ENCODE measurements at places on chromosomes 6 and 20. TPM values are rescaled to one million over a fixed set of nuclear protein-coding genes. Genes with fewer than 3 reads are reported as not detected.

GRCh38 chr20:20331817-20332216 is 36.1 kb upstream of the INSM1 start:
- DNase-seq = no peak

GRCh38 chr20:10672624-10673127 is 1.1 kb downstream of the JAG1 start:
- DNase-seq = peak; percentile 75

- no peak for DNase-seq
These were observed 940.5 kb upstream of the MANEA start for GRCh38 chr6:94636780-94637385.

DNA sequence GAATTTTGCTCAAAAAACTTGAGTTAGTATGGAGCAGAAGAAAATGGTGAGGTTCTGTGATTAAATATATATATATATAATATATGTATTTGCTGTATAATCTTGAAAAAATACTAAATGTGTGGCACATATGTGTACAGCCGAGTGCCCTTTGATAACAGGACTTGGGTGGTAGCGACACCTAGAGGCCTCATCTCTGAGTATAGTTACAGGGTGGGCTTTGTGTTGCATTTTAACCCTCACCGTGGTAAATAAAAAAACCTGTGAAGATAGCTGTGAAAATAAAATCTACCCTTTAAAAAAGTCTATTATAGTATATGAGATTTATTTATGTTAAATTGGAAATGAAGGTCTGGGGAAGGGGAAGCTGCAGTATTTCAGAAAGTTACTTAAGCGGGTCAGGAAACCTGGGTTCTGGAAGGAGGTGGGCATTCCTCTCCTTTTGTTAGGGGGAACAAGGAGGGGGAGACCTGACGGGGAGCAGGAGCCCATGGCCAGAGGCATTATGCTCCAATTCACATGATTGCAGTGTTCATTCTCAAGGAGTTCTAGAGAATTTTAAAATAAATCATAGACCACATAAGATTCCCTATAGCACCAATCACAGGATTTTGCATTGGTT is 82.7 kb downstream of the SH3BGRL2 start:
- DNase-seq = peak; percentile 70

DNA sequence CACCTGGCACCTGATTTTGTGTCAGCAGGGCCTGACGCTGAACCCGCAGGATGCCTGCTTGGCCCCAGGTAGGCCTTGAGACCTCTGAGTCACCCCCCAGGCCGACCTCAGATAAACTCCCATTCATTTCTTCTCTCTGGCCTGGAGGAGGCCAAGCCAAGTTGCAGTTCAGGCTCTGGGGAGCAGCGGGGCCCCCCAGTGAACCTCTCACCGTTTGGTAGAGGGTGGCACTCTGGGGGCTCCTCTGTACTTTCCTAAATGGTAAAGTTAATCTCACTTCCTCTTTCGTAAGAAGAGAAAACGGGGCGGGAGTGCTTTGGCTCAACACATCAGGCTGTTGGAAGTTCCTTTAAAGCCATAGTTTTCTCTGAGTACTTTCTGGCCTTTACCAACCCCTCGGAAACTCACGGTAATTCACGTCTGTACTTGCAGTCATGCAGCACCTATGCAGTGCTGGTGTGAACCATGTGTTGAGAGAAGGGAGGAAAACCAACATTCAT is 2.8 kb downstream of the SIRPA start:
- no peak for DNase-seq

DNA sequence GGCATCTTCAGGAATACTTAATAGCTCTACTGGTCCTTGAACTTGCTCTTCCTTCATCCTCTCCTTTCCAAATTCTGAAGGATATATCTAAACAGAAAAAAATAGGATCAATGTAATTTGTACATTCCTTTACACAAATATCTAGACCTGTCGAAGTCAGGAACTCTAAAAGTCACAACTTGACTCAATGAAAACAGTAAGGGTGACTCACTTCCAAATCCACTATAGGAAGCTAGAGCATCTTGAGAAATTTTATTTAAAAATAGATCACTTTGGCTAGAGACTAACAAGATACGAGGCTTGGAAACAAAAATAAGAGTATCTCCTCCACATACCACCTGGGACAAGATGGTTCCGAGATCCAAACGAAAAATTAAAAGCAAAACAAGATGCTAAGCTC is 12.2 kb downstream of the ESF1 start:
- no peak for DNase-seq

DNA sequence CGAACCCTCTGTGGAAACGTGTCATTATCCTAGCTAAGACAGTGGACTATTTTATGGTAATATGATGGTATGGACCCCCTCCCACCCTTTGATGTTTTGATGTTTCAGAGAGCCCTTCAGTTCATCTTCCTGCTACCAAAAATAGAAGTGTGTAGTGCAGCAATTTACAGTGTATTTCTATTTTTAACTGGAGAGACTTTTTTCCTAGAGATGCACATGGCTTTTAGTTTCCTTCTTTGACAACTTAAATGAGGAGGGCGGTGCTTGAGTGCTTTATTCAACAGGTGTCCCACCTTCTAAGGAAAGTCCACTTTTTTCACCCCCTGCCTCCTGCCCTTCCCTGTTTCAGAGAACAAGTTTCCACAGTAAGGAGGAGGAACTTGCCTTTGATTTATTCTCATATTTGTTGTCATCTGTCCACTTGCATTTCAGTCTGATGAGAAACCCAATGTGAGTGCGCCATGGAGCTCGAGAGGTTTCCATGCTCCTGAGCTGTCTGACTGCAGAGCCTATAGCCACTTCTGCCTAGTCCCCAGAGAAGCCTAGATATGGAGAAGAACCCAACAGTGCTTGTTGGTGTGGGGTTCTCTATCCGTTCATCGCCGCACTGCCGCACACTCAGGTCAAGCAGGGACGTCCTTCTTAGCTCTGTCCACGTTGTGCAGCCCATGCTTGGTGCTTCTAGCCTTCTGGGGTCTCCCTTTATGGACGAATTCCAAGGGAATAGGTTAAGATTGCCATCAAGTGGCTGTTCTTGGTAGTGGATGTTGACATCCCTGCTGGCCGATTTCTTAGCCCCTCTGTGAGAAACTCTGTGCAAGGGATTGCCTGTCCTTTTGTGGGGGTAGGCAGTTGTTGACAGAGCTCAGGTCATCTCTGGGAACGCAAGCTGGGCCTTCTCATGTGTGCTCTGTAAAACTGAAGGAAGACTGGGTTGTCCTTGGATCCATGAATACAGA is 144.2 kb downstream of the JARID2 start:
- no peak for DNase-seq

- no peak for DNase-seq
These were observed 182.5 kb upstream of the PDE10A start for GRCh38 chr6:165845493-165845892.

GRCh38 chr6:37988696-37989095 is 169.2 kb downstream of the ZFAND3 start:
- DNase-seq = no peak

DNA sequence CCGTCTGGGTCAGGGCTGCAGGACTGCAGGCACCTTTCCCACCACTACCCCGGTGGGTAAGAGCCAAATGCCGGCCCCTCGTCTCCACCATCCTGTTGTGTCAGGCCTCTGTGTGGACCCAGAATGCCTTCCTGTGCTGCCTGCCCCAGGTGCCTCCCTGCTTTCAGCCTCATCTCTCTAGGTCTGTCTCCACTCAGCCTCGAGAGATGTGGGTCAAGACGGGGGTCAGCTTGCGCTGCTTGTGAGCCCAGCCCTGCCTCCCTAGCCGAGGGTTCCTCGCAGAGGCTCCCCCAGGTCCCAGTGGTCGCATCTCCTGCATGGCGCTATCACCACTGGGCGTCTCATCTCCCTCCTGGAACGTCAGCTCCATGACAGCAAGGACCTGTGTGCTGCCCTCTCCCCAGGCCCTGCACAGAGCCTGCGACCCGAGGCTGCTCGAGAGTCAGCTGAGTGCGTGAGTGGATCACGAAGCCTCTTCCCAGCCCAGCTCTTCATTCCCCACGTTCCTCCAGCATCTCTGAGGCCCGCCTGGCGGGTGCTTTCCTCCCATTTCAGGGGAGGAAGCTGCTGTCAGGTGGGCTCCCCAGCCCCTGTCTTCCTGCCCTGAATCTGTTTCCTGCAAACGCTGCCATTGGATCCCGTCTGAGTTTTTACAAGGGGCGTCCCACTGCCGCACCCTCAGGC is 38.7 kb upstream of the ZBP1 start:
- DNase-seq = peak; percentile 2

DNA sequence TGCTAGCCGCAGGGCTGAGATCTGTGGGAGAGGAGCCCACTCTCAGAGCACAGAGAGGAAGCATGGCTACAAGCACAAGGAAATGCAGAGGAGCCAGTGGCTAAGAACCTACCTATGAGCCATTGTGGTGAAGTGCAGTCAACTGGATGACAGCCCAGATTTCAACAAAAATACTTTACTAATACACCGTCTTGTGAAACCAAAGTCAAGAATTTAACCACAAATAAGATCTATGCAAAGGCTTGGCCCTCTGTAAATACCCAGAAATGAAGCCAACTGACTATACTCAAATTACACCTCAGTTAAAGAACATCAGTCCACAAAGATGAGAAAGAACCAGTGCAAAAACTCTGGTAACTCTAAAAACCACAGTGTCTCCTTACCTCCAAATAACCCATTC is 40.1 kb upstream of the PTCHD4 start:
- DNase-seq = no peak

GRCh38 chr6:134880487-134881190 is 69.3 kb downstream of the ALDH8A1 start:
- no peak for DNase-seq

DNA sequence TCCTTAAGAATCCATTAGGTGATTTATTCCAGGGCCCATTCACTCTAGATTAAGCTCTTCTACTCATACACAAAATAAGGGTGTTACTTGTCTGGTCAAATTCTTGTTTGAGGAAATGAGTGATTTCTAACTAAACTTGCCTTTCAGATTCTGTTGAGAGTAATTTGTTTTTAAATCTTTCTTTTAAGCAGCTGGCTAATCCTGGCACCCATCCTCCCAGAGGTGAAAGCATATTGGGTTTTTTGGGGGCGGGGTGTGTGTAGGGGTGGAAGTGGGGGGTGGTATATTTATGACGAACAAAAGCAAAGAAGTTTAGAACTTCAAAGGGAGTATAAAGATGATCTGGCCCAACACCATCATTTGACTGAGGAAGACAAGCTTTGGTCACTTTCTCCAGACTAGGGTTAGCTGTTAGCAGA is 94.7 kb downstream of the RTN4IP1 start:
- peak; percentile 72 for DNase-seq

GRCh38 chr6:133892813-133893691 is 4.1 kb downstream of the TCF21 start:
- no peak for DNase-seq

GRCh38 chr20:50095476-50096078 is 17.4 kb downstream of the UBE2V1 start:
- no peak for DNase-seq

DNA sequence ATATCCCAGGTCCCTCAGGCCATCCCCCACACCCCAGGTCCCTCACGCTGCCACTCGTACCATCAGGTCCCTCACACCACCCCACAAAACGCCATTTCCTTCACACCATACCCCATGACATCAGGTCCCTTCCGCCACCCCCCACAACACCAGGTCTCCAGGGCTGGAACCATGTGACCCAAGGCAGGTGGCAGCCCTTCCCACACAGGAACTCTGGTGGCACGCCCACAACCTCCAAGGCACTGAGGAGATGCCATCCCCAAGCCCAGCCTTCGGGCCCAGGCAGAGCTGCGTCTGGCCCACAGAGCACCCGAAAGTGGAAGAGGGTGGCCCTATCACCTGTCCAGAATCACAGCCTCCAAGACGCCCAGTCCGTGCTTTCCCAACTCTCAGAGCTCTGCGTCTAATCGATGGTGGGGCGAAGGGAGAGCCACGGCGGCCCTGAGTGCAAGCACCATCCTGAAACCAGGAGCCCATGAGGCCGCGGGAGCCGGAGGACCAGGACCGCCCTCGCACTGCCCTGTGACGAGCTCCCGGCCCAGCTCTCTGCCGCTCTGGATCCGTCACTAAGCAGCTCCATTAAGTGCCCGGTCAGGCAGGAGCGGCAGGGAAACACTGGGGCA is 12.7 kb downstream of the TAF4 start:
- no peak for DNase-seq

- peak; percentile 7 for DNase-seq
These were observed 50.1 kb downstream of the NFATC2 start for GRCh38 chr20:51492167-51493092.

- DNase-seq = peak; percentile 25
These were observed 10.5 kb downstream of the STMN3 start for GRCh38 chr20:63642527-63643247.

GRCh38 chr6:153013438-153013837 is 10.9 kb upstream of the MTRF1L start:
- no peak for DNase-seq

DNA sequence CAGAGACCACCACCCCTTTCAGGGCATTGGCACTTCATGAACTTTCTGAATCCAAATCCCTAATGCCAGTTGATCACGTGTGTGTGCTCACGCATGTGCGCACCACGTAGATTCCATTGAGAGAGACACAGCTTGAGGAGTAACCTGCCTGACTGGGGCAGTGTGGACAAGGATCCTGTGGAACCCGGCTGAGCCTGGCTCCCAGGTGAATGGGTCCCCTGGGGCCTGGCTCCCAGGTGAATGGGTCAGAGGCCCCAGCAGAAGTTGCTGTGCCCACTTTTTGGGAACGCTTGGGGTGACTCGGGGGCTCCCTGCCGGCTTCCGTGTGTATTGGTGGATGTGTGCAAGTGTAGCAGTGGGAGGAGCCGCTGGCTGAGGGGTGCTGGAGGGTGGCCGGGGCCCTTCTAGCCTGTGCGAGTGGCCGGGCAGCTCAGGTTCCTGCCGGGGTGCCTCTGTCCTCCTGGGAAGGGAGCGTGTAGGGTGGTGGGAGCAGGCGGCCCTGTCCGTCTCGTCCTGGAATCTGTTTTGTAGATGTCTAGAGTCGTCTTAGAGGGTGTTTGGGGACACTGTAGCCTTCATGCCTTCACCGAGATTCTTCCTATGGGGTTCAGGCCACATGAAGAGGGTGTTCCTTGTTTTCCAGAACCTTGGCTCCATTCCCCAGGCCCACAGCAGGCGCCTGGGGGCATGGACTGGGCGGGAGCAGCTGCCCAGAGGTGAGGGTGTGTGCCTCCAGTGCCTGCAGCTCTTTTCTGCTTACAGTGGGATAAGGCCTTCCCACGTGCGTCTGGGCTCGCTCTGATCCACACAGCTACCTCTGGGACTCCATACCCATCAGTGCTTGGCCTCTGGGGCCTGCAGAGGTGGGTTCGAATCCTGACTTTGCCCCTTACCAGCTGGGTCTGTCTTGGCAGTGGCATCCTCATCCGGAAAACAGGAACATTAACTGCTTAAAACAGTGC is 3.2 kb downstream of the RBM38 start:
- DNase-seq = no peak

- no peak for DNase-seq
These were observed 10.9 kb upstream of the SGK1 start for GRCh38 chr6:134328792-134329191.

Gene TP53TG5
- 0.40 TPM for total RNA-seq

Gene LRRC73
- 0.19 TPM for total RNA-seq

Gene SYNDIG1
- total RNA-seq = not detected

Gene EPHA7
- total RNA-seq = not detected

Gene FAM50B
- 10.2 TPM for total RNA-seq

Gene ESF1
- total RNA-seq = 23.1 TPM

Gene PKIB
- 2.5 TPM for total RNA-seq

Gene FUT9
- not detected for total RNA-seq
